ENCODE measurements at places on chromosomes 6 and 20.

DNA sequence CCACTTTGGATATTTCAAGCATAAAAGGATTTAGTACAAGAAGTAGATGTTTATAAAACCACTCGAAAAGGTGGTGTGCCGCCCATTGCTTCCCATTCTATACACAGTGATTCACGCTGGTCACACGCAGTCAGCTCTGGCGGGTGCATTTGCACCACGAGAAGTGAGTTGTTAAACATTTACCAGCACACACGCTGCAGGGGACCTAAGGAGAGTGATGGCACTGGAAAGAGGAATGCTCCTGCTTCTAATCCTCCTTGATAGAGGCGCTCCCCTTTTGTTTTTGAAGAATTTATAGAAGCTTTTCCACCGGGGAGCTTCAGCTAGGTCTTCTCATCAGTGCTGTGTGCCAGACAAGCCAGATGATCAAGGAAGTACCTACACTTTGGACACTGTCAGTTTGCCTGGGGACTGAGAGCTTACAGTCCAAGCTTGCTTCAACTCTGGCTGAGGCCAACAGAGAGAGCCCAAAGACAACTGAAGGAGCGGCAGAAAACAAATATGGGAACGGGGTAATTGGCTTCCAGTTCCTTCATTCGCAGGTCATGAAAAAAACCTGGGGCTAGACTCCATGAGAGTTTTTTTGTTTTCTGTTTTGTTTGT is 31.2 kb downstream of the MUC22 start:
- DNase-seq, result no peak

GRCh38 chr6:74458536-74458935 is 747.3 kb downstream of the COL12A1 start:
- DNase-seq, result no peak

DNA sequence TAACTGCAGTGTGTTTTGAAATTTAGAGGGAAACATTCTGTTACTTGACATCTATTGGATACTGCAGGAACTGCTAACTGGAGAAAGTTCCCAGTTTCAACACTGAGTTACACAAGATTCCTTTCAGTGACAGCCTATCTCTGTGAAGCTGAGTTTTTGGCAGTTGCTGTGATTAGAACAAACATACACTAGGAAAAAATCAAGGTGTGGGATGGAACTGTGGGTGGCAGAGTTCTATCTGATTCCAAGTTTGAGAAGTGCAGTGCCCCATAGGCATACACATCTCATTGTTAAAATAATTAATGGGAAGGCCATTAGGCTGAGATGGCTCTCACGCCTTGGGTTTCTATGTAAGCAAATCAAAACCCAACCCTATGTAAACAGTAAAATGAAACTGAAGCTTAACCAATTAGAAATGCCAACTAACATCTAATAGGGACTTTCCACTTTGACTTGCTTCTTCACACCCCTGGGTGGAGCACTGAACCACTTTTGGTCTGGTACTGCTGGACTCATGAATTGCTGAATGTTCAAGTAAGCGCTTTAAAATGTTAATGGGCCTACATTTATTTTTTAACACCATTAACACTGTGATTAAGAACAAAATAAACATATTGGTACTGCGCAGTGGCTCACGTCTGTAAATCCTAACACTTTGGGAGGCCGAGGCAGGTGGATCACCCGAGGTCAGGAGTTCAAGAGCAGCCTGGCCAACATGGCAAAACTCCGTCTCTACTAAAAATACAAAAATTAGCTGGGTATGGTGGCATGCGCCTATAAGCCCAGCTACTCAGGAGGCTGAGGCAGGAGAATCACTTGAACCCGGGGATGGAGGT is 55.2 kb upstream of the TBC1D7 start:
- no peak for DNase-seq

GRCh38 chr6:26401389-26401986 is 587 bp upstream of the BTN3A1 start:
- no peak for DNase-seq

GRCh38 chr6:1486387-1486786 is 97.0 kb downstream of the FOXF2 start:
- no peak for DNase-seq

DNA sequence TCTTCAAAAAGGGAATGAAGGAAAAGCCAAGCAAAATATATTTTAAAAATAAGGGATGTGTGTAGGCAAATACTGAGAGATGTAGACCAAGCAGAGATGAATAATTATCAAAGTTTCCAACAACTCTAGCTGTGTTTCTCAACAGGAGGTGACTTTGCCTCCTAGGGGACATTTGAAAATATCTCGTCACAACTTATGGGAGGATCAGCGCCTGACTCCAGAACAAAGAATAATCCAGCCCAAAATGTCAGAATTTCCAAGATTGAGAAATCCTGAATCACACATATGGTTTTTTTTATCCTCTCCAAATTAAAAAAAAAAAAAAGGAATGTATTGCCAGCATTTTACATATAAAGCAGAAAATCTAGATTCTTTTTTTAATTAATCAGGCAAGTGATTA is 241.2 kb upstream of the ZFP64 start:
- DNase-seq, result no peak

GRCh38 chr20:56788671-56789610 is 159.8 kb downstream of the TFAP2C start:
- DNase-seq, result no peak

DNA sequence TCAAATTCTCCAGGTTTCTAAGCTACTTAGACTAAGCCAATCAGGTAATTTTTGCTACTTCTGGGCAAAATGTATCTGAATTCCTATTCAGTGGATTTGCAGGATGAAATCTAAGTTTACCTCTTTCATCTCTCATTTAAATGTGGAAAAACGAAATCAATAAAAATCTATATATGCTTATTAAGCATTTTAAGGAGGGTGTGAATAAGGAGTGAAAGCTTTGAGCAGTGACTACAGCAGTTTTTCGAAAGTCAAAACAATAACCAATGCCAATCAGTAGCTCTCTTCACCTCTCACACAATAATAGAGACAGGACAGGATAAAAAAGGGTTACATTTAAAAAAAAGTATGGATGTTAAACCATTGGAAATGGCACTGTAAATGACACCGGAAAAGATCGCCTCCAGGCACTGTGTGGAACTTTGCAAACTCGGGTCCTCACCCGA is 476 bp upstream of the BCKDHB start:
- no peak for DNase-seq

DNA sequence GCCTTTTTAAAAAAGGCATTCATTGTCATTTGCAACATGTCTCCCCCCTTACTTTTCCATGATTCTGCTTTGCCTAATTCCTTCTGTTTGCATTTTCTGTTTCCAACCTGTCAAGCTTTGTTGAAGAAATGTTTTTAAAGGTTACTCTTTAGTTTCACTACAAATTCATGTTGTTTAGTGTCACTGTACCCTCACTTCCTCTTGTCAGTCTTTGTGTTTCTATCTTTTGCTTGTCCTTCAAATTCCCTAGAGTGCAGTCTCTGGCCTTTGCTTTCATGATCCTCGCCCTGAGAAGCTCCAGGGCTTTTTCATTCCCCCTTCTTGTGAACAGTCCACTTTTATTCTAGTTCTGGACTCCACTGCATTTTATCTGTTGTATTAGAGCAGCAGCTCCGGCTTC is 90.6 kb downstream of the MAP3K4 start:
- no peak for DNase-seq
